Frontal cortex (tissue), 4 donors: ENCODE measurements at places on chromosomes 13 and 19. TPM values are rescaled to one million over a fixed set of nuclear protein-coding genes. Genes with fewer than 3 reads are reported as not detected.

- no peak for DNase-seq
These were observed 6.3 kb downstream of the PNKP start for GRCh38 chr19:49861107-49861506.

- no peak for DNase-seq
These were observed 184.1 kb downstream of the RGCC start for GRCh38 chr13:41641429-41641828.

DNA sequence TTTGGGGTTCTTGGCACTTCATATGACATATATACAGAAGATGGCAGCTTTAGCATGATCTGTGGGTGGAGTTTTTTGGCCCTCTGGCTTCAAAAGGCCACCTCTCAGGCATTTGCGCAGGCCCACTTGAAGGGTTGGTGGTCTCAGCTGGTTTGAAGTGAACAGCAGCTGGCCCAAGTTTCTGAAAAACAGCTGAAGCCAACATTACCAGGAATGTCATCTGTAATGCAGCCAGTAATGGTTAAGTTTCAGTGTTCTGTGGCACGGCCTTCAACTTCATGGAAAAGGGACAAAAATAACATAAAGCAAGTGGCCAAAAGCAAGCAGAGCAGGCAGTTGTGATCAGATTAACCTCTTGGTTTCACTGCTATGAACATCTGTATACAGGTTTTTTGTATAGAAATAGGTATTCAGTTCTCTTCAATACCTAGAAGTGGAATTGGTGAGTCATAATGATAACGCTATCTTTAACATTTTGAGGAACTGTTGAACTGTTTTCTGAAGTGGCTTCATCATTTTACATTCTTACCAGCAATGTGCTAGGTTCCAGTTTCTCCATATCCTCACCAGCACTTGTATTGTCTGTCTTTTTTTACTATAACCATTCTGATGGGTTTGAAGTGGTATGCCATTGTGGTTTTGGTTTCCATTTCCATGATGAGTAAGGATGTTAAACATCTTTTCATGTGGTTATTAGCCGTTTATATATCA lies 245.4 kb downstream of the SHISA2 start:
- DNase-seq = no peak

DNA sequence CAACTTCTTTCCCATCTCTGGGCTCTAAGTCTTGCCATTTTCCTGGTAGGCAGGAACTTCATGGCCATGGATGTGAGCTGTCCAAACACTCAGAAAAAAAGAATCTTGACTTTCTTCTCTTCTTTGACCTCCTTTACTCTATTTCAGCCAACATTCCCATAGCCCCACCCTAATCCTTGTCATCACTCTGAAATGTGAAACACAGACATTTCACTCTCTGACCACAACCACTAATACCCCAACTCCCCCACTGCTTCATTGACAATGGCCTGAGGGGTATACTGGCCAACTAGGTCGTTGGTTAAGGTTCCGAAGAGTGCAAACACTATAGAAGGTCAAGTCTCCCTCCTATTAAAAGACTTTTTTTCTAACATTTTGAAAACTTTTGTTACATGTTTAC lies 4.7 kb upstream of the CYP2A13 start:
- DNase-seq = no peak

DNA sequence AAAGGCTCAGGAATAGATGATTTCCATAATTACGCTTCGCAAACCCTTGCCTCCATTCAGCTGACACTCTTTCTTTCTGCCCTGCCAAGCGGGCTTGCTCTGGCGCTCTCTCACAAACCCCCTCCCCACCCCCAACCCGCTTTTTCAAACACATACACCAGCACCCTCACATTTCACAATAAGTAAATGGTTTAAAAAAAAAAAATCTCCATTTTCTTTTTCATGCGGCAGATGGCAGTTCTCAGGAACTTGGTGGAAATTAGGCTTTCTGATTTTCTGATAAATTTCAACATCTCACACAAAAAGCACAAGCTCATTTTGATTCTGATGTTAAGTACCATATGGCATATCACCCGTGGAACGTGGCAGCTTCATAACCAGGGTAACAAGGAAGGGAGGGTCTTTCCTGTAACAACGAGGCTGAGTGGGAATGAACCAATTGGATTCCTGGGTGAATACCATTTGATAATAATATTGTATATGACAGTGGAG lies 43.8 kb downstream of the C13orf42 start:
- no peak for DNase-seq

GAPDHS gene
- not detected for total RNA-seq

- DNase-seq = no peak
These were observed 1287.6 kb downstream of the EFNB2 start for GRCh38 chr13:105247830-105248229.

DNA sequence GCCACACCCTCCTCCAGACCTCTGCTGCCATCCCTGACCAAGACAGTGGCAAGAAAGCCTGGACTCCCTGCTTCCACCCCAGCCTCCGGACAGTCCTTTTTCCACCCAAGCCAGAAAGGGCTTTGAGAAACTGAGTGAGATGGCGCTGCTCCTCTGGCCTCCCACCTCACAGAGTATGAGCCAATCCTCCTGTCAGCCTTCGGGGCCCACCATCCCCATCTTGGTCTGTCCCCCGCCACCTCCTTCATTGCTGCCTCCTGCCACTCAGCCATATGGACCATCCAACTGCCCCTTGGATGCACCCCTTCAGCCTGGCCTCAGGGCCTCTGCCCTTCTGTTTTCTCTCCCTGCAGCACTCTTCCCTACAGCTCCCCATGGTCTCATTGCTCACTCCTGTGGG lies 125.7 kb downstream of the CRYL1 start:
- DNase-seq = no peak

GRCh38 chr19:1035998-1036621 lies 3.8 kb upstream of the ABCA7 start:
- no peak for DNase-seq

RBM26 gene
- total RNA-seq = 55.8 TPM

DNA sequence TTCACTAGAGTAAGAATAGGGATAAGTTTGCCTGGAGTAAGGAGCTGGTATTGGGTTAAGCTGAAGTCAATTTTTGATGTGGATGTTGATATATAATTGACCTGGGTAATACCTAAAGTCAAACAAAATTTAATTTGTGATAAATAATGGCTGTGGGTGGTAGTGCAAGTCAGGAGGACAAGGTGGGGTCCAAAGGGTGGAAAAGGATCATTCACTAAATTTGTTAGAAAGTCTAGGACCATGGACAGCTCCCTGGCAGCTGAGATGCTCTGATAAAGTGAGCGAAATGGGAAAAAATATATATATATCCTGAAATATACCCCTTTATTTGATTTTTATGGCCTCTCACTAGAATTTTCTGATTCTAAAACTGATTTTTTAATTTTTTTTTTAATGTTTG lies 463.5 kb downstream of the GPC6 start:
- no peak for DNase-seq

PVR gene
- total RNA-seq = 23.2 TPM

- no peak for DNase-seq
These were observed 7.4 kb downstream of the GPC6 start for GRCh38 chr13:93233997-93234416.

OR10H2 gene
- total RNA-seq = not detected

- DNase-seq = no peak
These were observed 4.5 kb upstream of the CADM4 start for GRCh38 chr19:43644181-43644580.

DNA sequence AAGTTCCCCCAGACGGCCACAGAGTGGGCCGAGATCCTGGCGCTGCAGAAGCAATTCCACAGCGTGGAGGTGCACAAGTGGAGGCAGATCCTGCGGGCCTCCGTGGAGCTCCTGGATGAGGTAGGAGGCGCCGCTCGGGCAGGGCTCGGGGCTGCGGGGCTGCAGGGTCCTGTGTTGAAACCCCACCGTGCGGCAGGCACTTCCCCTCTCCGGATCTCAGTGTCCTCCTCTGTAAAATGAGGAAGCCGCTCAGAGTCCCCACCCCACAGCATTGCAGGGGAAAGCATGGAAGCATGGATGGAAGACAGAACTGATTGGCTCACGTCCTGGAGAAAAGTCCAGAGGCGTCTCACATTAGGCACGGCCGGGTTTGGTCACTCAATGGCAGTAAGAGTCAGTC lies 6.8 kb upstream of the SCN1B start:
- DNase-seq = no peak
